AG04450 (cell line): ENCODE measurements at places on chromosomes 11 and 22.

DNA sequence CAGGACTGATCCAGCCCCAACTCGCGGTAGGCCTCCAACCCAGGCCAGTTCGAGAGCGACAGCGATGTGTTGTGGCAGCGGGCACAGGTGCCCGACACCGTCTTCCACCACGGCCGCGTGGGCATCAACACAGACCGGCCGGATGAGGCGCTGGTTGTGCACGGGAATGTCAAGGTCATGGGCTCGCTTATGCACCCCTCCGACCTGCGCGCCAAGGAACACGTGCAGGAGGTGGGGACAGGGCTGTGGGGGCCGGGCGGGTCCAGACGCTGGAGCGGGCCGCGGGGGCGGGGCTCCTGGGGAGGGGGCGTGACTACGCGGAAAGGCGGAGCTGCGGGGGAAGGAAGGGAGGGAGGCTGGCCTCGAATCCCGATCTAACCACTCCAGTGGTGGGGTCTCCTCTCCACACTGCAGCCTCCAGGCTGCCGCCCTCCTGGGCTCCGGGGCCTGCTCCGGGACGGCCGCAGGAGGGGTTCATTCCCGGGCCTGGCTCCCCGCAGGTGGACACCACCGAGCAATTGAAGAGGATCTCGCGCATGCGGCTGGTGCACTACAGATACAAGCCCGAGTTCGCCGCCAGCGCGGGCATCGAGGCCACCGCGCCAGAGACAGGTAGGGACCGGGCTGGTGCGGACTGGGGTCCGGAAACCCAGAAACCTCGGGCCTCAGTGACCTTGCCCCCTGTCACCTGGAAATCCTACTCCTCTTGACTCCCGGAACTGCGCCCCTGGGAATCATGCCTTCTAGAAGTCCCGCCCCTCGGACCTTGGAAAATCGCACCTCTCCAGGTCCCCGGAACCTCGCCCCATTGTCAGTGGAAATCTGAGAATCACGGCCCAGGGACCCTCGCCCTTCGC lies 14.9 kb downstream of the TMEM258 start:
- no peak for DNase-seq

DNA sequence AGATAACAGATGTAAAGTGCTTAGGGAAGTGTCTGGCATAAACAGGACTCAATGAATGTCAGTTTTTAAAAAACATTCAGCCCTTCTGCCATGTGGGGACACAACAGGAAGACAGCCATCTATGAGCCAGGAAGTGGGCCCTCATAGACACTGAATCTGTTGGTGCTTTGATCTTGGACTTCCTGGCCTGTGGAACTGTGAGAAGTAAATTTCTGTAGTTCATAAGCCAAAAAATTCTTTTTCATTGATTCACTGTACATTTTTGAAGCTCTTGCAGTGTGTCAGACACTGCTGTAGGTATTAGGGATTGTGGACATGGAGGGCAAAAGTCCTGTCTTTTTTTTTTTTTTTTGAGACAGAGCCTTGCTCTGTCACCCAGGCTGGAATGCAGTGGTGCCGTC lies 188.6 kb downstream of the HIPK3 start:
- DNase-seq, result no peak

DNA sequence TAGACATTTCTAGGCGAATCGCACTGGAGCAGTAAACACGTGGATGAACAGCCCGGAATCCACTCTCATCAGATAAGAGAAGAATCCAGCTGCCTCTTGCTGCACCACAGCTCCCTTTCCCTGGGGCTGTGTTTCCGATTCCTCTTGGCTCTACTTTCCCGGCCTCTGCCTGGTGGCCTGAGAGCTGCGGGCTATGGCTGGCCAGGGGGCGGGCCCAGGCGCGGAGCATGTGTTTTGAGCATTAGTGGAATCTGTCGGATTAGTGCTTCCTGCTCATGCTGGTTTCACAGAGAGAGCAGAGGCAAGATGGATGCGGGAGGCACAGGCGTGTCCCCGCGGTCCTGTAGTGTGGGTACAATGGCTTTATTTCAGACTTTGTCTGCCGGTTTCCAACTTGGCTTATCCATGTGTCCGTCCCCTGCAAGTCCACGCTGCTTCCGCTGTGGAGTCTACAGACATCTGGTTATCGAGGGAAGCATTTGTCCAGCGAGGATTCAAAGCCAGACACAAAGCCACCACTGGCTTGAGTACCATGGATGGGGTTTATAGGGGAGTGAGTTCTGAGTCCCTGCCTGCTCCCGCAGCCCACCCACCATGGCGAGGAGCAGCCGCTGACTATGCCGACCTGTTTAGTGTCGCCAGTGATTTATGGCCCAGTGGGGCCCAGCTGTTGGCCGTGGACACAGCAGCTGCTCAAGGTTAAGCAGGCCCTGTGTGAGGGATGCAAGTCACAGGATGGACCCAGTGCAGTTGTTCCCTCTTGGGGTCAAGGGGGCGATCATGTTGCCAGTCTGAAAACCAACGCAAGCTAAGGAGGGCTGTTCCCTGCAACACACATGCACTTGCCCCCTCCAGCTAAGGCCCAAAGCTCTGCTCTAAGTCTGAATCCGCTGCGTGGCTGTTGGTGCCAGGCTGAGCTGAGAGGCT lies 43.3 kb upstream of the EP300 start:
- DNase-seq, result peak; percentile 59

- DNase-seq, result no peak
Measured at GRCh38 chr11:88447281-88447680, 109.7 kb upstream of the CTSC start.

- peak; percentile 66 for DNase-seq
Measured at GRCh38 chr22:45968751-45969413, 8.1 kb downstream of the WNT7B start.
